ENCODE measurements at places on chromosomes 5 and 9.
A peak's percentile ranks its signal among the peaks of the same experiment; 100 is the strongest.

- peak; percentile 84 for DNase-seq
Measured at GRCh38 chr9:91197232-91198181, 164.2 kb downstream of the AUH start.

DNA sequence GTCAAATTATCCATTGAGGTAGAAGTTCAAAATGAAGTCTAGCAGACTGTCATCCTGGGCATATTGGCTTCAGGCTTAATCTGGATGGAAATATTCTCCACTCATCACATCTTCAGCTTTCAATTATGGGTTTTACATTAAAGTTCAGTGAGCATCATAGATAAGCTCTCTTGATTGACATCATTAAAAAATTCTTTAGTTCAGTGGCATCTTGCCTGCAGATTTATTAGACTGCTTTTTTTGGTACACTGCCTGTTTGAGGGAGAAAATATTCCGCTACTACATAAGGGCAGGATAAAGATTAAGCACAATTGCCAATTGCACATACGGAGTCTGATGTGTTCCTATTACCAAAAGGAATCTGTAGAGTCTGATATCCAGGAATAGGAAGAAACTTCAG lies 2353.8 kb downstream of the MAT2B start:
- DNase-seq, result no peak

DNA sequence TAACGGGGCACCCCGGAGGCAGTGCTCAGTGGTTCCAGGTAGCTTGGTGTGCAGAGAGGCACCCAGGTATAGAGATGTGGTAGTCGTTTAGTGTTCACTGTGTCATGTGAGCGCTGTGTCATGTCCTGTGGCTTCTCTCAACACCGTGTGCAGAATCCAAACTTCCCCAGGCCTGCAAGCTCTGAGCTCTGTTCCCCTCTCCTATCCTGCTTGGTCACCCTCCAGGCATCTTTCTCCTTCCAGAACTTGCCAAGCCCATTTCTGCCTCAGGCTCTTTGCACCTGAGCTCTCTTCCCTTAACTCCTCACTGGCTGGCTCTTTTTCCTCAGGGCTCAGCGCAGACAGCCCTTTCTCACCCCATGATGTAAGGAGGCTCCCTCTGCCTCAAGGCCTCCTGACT lies 64.8 kb downstream of the CARTPT start:
- no peak for DNase-seq

GRCh38 chr9:77177894-77178794 lies 810 bp downstream of the VPS13A start:
- DNase-seq, result peak; percentile 87

- DNase-seq, result no peak
Measured at GRCh38 chr5:43041110-43041668, 1.1 kb upstream of the ANXA2R start.

GRCh38 chr5:169860585-169860984 lies 119.7 kb downstream of the INSYN2B start:
- DNase-seq, result no peak

GRCh38 chr5:44443172-44443571 lies 54.0 kb upstream of the FGF10 start:
- no peak for DNase-seq

DNA sequence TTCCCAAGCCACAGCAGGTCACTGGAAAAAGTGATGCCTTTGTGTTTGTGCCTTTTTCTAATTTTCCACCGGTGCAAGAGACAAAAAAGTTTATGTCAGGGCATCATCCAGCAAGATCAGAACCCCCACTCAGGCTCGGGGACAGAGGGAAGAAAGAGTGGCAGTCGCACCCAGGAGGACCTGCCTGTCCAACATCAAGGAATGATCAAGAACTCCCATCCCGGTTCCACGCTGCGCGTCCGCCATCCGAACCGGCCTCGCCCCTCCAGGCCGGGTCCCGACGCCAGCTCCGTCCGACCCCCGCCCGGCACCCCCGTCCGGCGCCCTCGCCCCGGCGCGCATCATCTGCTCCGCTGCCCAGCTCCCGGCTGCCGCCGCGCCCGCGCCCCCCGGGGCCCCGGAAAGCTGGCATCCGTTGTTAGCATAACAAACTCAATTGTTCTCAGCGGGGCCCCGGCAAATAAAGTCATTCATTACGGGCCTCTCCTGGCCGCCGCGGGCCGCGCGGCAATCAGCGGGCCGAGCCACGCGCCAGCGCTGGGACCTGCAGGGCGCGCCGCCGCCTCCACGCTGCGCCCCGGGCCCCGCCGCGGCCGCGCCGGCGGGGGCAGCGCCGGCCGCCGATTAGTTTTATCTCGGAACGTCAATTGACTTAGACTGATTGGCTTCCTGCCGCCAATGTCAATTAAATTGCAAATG lies 48.1 kb downstream of the PAX5 start:
- DNase-seq, result peak; percentile 75

DNA sequence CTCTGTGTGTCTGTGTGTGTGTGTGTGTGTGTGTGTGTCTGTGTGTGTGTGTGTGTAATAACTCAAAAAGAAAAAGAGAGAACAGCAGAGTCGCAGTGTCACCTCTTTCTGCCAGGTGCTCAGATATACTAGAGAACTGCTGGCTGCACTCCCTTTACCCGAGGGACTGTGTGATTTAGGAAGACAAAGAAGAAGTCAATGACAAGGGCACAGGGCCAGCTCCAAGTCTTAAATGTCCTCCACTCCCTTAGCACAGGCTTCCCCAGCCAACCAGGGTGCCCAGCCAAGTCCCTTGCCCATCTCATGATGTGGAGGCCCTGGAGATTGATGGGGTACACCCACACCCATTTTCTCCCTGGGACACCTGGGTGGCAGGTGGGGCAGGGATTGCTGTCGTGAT lies 8.7 kb downstream of the CCNJL start:
- no peak for DNase-seq

GRCh38 chr5:137152616-137153015 lies 346.5 kb downstream of the SPOCK1 start:
- DNase-seq, result no peak

DNA sequence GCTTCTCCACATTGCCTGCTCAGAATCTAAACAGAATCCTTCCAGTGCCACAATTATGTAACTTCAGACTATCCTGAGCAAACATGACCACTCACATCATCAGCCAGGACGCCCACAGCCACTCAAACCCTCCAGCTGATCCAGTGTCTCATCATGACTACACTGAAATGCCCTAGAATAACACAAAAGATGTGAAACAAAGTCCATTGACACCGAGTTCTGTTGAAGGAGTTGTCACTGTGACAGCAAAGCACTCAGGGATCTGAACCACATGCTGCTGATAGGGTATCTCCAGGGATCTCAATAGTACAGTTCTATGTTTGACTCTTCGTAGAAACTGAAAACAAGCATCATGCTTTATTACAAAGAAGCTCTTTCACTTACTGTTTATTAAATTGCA lies 150.2 kb downstream of the GABBR2 start:
- DNase-seq, result peak; percentile 86

GRCh38 chr9:122498883-122499288 lies 11.7 kb upstream of the OR1J2 start:
- DNase-seq, result peak; percentile 41

DNA sequence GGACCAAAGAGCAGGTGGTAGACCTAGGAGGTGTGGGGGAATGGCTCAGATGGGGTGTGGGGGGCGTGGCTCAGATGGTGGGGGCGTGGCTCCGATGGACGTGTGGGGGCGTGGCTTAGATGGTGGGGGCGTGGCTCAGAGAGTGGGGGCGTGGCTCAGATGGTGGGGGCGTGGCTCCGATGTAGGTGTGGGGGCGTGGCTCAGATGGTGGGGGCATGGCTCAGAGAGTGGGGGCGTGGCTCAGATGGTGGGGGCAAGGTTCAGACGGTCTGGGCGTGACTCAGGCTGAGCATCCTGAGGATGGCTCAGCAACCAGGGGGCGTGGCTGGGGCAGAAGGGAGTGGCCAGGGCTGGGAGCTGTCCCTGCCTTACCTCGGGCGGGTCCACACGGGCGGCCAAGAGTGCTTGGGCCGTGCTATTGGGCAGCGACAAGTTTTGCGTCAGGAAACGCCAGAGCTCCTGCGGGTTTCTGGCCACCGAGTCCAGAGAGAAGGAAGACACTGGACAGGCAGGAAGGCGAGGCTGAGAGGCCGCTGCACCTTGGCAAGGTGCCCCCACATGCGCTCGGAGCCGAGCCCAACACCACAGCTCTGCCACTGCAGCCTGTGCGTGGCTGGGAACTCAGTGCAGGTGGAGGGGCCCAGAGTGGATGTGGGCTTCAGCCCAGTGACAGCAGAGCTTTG lies 5.9 kb downstream of the ABCA2 start:
- peak; percentile 97 for DNase-seq

DNA sequence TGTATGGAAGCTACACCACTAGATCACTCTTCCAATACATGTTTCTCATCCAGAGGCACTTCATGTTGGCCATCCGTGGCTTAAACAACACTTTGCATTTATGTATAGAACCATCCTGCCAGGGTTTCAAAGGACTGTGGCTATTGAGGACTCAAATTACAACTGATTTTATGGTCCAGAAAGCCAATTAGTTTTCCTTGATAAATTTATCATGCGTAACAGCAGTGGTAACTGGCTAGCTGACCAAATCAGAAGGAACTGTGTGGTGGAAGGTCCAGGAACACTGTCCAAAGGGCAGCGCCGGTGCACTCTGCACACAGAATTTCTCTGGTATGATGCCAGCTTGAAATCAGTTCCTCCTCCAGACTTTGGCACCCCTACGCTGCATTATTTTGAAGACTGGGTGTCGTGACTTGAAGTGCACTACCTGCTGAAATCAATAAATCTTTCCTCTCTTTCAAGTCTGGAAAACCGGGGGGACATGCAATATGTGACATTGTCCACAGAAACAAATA lies 69.3 kb upstream of the TMEM252 start:
- no peak for DNase-seq

DNA sequence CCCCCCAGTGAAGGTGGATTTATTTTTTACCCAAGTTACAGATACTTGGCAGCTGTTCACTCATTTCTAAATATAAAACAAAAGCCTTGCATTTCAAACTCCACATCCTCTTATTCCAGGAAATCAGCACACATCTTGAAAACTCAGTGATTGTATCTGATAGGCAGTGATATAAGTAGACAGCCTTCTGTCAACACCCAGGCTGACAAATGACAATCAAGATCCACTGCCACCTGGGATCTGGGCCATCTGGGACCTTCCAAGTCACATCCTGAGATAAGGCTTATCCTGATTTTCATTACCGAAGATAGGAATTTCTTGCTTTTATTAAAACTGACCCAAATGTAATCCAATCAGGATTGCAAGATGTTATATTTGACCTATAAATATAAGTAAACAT lies 201.3 kb upstream of the PUM3 start:
- no peak for DNase-seq

DNA sequence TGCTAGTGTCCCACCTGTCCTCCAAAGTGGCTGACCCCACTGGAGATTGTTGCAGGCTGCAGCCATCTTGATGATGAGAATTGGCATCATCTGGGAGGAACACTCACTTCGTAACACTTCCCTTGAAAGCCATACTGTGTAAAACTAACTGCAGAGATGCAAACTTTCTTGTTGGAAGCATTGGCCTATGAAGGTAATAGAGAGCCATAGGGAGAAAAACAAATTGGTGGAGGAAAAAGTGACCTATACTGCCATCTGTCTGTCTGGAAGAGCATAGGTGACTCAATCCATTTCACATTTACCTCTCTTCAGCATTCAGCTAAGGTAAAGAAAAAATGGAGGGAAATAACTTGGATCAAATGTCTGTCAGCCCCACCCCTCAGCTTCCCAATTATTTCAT lies 473.4 kb downstream of the NTRK2 start:
- no peak for DNase-seq

DNA sequence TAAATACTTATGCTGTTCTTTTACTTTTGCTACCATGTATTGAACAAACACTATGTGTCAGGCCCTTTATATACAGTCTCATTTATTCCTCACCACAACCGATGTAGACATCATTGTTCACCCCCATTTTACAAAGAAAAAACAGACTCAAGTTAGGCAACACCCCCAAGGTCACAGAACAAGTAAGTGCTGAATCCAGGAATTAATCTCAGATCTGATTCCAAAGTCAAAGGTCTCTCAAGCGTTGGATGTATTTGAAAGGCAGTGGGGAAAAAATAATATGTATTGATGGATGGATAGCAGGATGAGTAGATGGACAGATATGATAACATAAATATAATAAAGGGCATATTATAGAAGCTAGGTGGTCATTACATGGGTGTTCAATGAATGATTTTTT lies 85.1 kb upstream of the VLDLR start:
- no peak for DNase-seq

GRCh38 chr5:111234125-111234524 lies 9.9 kb downstream of the CAMK4 start:
- DNase-seq, result no peak

DNA sequence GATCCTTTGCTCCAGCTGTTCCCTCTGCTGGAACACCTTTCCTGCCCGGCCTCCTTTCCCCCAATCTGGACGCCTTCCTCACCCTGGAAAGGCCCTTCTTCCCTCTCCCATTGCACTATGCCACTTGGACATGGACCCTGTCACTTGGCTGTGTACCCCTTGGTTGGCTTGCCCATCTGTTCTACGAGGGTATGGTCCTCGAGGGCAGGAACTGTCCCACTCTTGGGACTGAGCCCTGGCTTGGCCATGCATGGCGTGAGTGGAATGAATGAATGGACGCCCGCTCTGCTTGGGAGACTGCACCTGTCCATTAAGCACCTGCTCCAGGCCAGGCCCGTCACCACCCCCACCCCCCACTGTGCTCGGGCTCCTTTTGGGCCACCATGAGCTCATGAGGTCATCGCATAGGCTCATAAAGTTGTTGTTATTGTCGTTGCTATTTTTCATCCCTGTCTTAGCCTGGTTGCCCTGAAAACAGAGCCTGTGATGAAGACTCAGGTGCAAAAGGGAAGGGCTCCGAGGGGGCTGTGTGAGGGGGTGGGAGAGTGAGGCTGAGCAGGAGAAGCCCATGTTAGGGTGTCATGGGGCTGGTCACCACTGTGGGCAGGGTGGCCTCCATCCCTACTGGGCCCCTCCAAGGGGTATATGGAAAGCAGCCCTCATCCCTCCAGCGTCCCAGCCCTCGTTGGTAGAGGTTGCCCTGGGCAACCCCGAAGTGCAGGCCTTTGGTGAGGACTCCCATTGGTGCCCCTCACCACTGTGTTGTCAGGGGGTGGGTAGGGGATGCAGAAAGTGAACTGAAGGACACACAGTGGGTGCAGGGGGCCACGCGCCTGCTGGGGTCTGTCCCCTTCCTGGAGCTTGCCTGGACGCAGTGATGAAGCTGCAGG lies 57.2 kb upstream of the IER5L start:
- peak; percentile 41 for DNase-seq

DNA sequence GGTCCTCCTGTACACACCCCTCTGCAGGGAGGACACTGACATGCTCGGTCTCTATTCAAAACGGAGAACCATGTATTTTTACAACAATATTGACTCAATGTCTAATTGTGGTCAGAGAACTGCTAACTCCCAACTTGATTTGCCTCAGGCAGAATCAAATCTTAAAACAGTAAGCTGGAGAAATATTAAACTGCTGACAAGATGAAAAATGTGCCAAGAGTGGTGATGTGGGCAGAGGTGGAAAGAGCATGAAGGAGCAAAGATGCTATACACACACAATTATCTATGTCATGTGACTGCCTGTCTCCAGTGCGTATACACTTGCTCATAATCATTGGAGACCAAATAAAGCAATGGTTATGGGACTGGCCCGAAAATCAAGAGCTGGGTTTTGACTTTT lies 556.1 kb upstream of the ZNF608 start:
- peak; percentile 0 for DNase-seq
